ENCODE measurements at places on chromosomes 3 and 15.
A peak's percentile ranks its signal among the peaks of the same experiment; 100 is the strongest.

DNA sequence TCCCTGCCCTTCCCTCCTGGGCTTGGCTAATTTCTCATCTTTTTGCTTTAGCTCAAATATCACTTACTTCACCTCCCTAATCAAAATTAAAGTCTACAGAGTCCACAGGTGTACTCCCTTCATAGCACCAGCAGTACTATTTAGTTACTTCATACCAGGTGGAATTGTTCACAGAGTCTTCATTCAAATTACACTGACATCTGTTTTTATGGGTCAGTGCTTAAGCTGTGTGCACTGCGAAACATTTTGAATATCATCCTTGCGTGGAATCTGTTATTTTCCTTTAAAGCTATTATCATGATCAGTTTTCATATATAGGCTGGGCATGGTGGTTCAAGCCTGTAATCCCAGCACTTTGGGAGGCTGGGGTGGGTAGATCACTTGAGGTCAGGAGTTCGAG is 2.7 kb upstream of the SERF2 start:
- no peak for DNase-seq
- no peaks in the 10 kb centered on the region for H3K27me3 ChIP-seq
- H3K27ac ChIP-seq, result no peak overlapping the region
- H3K4me1 ChIP-seq, result peaks cover 25% of the 10 kb centered on the region

DNA sequence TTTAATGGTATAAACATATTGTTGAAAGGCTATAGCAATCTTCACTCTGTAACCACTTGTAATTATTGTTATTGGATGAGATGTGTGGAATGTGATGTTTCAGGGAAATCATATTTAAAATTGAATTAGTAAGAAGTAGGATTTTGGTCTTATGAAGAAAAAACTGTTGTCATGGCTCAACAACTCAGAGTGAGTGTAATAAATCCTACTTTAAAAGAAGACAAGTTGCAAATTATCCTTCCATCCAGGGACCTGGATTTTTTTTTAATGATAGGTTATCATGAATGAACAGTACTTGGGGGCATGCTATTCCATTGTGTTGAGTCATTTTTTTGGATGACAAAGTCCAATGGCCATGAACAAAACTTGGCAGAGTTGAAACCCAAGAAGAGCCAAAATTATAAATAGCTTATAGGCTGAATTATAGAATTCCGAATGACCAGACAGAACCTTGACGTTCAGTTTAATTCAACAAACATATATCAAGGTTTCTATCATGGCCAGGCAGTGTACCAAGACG is 625.5 kb upstream of the ZNF717 start:
- no peaks in the 10 kb centered on the region for H3K27me3 ChIP-seq
- no peak for DNase-seq
- H3K4me3 ChIP-seq, result no peak overlapping the region

- no peaks in the 10 kb centered on the region for H3K27me3 ChIP-seq
- no peak for DNase-seq
- H3K4me3 ChIP-seq, result no peak overlapping the region
- no peak overlapping the region for H3K27ac ChIP-seq
- peaks cover 2% of the 10 kb centered on the region for H3K36me3 ChIP-seq
These were observed 120.4 kb downstream of the ZIC1 start for GRCh38 chr3:147529551-147529950.

- peaks cover 10% of the 10 kb centered on the region for H3K4me1 ChIP-seq
- peaks cover 16% of the 10 kb centered on the region for H3K27me3 ChIP-seq
- DNase-seq, result no peak
- no peak overlapping the region for H3K4me3 ChIP-seq
- no peaks in the 10 kb centered on the region for H3K36me3 ChIP-seq
- no peak overlapping the region for H3K27ac ChIP-seq
These were observed 86.4 kb downstream of the NSMCE3 start for GRCh38 chr15:29183071-29183831.

DNA sequence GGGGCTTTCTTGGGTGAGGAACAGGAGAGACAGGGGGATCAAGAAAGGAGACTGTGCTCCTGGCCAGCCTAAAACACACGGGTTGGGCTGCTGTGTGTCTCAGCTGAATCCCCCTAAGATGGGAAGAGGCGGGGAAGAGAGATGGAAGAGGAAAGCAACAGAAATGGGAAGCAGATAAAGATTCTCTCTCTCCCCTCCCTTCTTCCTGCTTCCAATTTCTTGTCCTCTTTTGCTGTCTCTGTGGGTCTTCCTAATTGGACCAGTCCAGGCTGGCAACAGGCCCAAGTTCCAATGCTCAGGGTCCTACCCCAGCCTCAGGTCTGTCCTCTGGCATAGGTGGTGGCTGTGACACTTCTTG is 7.1 kb downstream of the ISLR2 start:
- peaks cover 67% of the 10 kb centered on the region for H3K27me3 ChIP-seq
- H3K27ac ChIP-seq, result no peak overlapping the region
- no peak overlapping the region for H3K4me3 ChIP-seq
- no peak for DNase-seq

DNA sequence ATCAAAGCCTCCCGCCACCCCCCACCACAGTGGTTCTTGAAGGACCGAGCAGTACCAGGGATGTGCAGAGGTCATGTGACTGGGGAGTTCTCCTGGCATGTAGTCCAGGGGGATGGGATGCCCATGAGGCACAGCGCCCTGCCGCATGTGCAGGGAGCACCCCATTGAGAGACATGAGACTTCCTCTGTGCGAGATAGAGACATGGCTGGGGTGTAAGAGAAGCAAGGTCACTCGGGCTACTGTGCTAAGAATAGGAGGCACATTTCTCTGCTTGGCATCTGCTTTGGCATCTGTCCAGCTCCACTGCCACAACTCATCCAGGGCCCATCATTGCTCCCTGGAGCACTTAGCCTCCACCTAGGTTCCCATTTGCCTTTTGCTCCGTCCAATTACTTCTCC is 2.4 kb upstream of the CYP1A1 start:
- no peaks in the 10 kb centered on the region for H3K36me3 ChIP-seq
- H3K4me1 ChIP-seq, result peaks cover 13% of the 10 kb centered on the region
- no peak for DNase-seq
- no peak overlapping the region for H3K4me3 ChIP-seq
- H3K27me3 ChIP-seq, result peaks cover 30% of the 10 kb centered on the region
- H3K27ac ChIP-seq, result no peak overlapping the region

DNA sequence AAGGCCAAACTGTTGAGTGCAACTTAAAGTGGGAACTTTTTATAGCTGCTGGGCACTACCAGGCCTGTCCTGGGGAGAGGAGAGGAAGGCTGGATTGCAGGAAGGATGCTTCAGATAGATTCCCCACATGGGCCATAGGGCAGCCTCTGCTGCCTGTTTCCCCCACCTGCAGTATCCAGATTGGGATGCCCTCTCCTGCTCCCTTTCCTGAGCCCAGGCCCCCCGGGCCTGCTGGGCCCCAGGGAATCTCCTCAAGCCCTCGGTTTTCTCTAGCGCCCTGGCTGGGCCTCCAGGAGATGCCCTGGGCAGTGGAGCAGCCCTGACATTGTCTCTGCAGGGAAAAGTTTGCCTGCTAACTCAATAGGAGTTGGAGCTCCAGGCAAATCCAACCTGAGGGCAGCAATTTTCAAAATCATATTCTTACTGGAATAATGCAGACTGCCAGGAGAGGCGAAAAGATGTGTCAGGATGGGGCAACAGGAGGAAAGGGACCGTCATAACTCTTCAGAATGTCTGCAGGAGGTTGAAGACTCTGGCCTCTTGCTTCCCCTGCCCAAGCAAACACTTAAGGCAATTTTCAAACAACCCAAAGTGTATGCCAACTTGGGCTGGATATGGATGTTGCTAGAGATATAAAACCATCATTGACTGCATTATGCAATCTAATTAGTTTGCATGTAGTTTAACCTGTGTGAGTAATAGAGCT is 4.4 kb downstream of the NR2F2 start:
- peaks cover 20% of the 10 kb centered on the region for H3K4me1 ChIP-seq
- peaks cover 81% of the 10 kb centered on the region for H3K27me3 ChIP-seq
- DNase-seq, result no peak
- no peak overlapping the region for H3K4me3 ChIP-seq
- no peak overlapping the region for H3K27ac ChIP-seq
- peaks cover 2% of the 10 kb centered on the region for H3K36me3 ChIP-seq

GRCh38 chr15:55652359-55652758 is 64.2 kb upstream of the PYGO1 start:
- H3K4me1 ChIP-seq, result no peaks in the 10 kb centered on the region
- peaks cover 2% of the 10 kb centered on the region for H3K27me3 ChIP-seq
- H3K27ac ChIP-seq, result no peak overlapping the region
- H3K36me3 ChIP-seq, result no peaks in the 10 kb centered on the region
- no peak overlapping the region for H3K4me3 ChIP-seq
- DNase-seq, result no peak

DNA sequence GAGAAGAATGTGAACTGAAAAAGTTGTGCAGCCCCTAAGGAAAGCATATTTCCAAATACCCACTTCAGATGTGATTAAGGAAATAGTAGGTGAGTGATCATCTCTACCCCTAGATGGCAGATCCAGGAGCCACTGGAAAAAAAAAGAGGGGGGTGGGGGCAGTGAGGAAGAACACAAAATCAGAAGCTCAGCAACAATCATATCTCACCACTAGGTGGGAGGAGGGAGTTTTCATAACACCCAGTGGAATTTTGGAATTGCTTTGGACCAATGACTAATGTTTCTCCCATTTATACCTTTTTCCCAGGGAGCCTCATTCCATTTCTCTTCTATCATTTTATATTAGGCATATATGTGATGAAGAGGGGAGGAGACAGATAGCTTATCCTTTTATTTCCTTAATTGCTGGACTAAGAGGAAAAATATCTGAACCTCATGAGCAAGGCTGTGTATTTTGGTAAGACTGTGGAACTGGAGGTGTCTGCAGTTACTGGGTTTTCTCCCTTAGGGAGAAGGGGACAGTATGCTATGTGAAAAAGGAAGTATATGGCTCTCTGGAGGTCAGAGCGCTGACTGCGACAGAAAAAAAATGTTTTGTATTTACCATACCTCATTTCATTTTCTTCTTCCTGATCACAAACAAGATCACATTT is 363.4 kb downstream of the GAP43 start:
- no peaks in the 10 kb centered on the region for H3K36me3 ChIP-seq
- no peak overlapping the region for H3K4me3 ChIP-seq
- DNase-seq, result no peak
- H3K4me1 ChIP-seq, result no peaks in the 10 kb centered on the region
- H3K27me3 ChIP-seq, result no peaks in the 10 kb centered on the region

DNA sequence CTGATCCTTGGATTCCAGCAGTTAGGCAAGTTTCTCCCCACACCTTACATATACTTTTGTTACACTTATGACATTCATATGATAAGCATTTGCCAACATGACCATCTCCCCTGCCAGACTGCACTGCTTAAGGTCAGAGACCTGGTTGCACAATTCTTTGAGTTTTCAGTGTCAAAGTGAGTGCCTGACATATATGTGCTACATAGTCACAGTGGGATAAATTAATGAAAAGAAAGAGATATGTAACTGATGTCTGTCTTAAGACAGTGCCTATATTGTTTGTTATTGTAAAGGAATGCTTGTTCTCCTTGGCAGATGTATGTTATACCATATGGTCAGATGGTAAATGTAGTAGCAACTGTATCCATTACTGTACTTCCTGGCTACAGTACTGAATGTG is 3.5 kb upstream of the DCUN1D1 start:
- H3K4me3 ChIP-seq, result no peak overlapping the region
- H3K27ac ChIP-seq, result no peak overlapping the region
- H3K4me1 ChIP-seq, result peaks cover 8% of the 10 kb centered on the region
- H3K27me3 ChIP-seq, result no peaks in the 10 kb centered on the region

DNA sequence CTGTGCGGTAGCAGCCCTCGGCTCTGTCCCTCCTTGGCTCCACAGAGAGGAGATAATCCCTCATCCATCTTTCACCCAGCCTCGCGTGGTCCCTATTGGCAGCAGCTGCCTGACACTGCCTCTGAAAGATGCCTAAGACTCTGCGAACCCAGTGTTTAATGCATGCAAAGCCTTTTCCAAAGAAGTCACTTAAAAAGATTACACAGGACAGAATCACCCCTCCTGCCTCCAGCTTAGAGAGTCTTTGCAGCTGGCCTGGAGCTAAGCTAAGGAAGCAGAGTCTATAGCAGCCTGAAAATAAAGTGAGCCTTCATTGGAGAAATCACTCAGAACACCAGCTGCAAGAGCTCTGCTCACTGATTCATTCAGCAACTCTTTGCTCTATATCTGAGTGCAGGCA is 247.2 kb downstream of the SHQ1 start:
- H3K27me3 ChIP-seq, result no peaks in the 10 kb centered on the region
- no peaks in the 10 kb centered on the region for H3K36me3 ChIP-seq
- no peak for DNase-seq
- H3K4me1 ChIP-seq, result no peaks in the 10 kb centered on the region
- H3K4me3 ChIP-seq, result no peak overlapping the region

GRCh38 chr3:175729466-175729865 is 870.3 kb downstream of the NAALADL2 start:
- H3K36me3 ChIP-seq, result no peaks in the 10 kb centered on the region
- H3K4me3 ChIP-seq, result no peak overlapping the region
- no peak for DNase-seq
- no peak overlapping the region for H3K27ac ChIP-seq
- H3K4me1 ChIP-seq, result no peaks in the 10 kb centered on the region
- H3K27me3 ChIP-seq, result no peaks in the 10 kb centered on the region

DNA sequence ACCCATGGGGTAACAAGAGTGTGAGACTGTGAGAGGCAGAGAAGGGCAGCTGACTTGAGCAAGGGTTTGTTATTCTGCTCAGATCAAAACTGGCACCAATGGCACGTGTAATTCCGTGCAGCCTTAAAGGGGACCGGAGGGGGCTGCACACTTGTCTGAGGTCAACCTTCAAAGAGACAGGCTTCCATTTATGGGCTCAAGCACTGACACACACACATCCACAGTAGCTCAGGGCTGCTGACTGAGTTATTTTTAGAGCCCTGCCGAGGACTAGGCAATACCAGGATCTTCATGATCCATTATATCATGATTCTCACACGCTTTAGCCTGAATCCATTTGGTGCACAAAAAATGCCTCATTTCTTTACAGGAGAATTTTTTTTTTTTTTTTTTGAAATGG is 20.6 kb upstream of the SPTBN5 start:
- H3K4me1 ChIP-seq, result peaks cover 6% of the 10 kb centered on the region
- H3K27me3 ChIP-seq, result no peaks in the 10 kb centered on the region
- DNase-seq, result no peak
- H3K4me3 ChIP-seq, result no peak overlapping the region

GRCh38 chr3:132504375-132504933 is 87.2 kb downstream of the DNAJC13 start:
- DNase-seq, result no peak
- no peak overlapping the region for H3K4me3 ChIP-seq
- H3K36me3 ChIP-seq, result peaks cover 48% of the 10 kb centered on the region
- no peak overlapping the region for H3K27ac ChIP-seq
- no peaks in the 10 kb centered on the region for H3K27me3 ChIP-seq

GRCh38 chr3:30649572-30650318 is 43.3 kb downstream of the TGFBR2 start:
- peaks cover 95% of the 10 kb centered on the region for H3K36me3 ChIP-seq
- peak overlapping the region; percentile 93 for H3K27ac ChIP-seq
- H3K4me3 ChIP-seq, result no peak overlapping the region
- H3K27me3 ChIP-seq, result no peaks in the 10 kb centered on the region
- DNase-seq, result no peak

DNA sequence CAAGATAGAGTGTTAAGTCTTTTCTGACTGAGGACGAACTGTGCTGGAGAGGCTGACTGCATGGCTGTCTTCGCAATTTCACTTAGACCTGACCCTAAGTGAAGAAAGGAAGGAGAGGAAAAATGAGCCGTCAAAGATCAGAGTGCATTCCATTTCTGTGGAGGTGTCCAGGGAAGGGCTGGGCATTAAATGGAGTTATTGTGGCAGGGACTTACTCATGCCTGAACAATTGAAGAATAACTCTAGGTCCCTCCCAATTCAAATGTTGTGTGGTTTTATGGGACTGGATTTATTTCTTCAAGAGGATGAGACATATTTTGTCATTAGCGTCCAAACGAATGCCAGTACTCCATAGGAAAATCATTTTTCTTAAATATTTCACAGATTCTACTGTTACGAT is 187.3 kb upstream of the CFAP20DC start:
- H3K27me3 ChIP-seq, result peaks cover 15% of the 10 kb centered on the region
- H3K4me3 ChIP-seq, result no peak overlapping the region
- DNase-seq, result no peak
- H3K4me1 ChIP-seq, result peaks cover 13% of the 10 kb centered on the region

Measured in activated naive CD8-positive, alpha-beta T cell treated with anti-CD3 and anti-CD28 coated beads, Interleukin-2, amount 50 U/mL, for 24 hours (primary cell).